ENCODE measurements at places on chromosomes 4 and X.

DNA sequence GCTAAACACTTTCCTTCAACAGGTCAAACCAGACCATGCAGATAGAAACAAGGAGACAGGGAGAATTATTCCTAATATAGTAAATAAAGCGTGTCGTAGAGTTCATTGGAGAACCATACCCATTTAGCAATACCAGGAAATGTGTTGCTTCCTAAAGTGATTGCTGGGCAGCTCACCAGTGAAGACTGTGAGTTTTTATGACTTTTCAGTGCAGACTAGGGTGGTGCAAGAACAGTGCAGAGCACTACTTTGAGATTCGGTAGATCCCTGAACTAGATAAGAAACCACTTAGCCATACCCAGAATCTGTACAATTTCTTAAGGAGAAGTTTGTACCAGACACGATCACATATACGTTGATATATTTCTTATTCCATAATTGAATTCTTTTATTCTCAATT, 87.4 kb downstream of the EMCN start:
- DNase-seq: no peak

- no peak for DNase-seq
Observed at GRCh38 chrX:148647651-148648050, 147.2 kb downstream of the AFF2 start.

DNA sequence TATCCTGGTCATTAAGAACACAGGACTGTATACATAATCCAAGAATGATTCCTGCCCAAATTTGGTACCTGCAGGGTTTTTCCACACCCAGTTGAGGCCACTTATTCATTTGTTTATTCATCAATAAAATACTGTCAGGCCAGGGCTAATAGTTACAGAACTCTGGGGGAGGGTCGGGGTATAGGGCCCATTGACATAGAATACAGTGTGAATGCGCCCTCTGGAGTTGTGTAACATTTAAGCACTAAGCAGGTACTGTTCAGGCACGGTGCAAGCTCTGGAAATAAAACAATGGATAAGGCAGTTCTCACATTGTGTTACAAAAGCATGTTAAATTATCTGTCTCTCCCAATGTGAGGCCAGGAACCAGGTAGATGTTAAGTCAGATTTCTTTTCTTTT, 30.8 kb upstream of the LRBA start:
- no peak for DNase-seq

- no peak for DNase-seq
Observed at GRCh38 chr4:3019145-3019846, 55.0 kb downstream of the HTT-AS start.

DNA sequence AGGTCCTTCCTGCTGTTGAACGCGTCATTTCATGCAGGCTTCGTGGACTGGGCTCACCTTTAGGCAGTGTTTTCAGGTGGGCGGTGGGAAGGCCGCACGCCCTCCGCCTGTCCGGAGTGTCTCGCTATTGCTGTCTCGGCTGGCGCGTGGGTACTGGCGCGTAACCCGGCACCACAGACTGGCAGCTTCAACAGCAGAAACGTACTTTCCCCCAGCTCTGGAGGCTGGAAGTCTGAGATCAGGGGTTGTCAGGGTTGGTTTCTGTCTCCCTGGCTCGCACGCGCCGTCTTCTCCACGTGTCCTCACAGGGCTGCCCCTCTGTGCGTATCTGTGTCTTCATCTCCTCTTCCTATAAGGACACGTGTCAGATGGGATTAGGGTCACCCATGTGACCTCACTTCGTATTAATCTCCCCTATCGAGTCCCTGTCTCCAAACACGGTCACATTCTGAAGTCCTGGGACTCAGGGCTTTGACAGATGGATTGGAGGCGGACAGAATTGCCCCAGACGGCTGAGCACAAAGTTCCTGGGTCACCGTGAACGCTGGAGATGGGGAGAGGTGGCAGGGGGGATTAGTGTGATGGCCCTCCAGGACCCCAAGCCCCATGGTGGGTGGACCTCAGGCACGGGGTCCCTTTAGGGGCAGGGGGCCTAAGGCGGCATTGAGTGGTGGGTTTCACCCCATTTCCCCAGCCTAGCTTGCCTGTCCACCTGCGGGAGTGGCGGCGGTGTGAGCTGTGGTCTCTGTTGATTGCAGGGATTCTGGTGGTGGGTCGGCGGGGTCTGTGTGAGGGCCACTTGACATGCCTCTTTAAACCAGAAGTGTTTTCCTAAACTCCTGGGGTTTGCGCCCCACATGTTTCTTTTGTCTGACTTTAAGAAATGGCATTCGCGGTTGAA, 83.4 kb upstream of the LRPAP1 start:
- no peak for DNase-seq

DNA sequence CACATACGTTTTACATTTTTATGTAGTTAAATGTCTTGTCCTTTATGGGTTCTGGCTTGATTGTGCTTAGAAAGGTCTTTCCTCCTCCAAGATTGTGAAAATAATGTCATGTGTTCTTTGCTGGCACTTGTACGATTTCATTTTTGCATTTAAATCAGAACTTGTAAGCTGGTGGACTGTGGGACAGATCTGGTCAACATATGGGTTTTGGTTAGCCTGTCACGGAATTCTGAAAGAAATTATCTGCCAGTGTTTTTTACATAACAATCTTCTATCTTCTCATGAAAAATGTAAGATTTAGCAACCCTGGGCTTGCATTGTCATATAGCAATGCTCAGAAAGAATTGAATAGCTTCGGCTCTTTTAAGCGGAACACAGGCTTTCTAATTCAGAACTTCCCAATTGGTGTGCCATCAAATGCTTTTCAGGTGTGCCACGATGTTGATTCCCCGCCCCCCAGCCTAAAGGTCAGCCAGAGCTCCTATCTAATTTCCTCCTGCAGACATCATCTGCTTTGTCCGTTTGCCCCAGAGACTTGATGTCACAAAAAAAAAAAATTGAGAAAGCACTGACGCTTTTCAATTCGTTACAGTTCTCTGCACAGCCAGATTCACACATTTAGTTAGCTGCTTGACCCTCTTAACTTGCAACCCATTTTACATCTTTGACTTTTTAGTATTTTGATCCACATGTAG, 16.2 kb downstream of the AFF1 start:
- DNase-seq: no peak

DNA sequence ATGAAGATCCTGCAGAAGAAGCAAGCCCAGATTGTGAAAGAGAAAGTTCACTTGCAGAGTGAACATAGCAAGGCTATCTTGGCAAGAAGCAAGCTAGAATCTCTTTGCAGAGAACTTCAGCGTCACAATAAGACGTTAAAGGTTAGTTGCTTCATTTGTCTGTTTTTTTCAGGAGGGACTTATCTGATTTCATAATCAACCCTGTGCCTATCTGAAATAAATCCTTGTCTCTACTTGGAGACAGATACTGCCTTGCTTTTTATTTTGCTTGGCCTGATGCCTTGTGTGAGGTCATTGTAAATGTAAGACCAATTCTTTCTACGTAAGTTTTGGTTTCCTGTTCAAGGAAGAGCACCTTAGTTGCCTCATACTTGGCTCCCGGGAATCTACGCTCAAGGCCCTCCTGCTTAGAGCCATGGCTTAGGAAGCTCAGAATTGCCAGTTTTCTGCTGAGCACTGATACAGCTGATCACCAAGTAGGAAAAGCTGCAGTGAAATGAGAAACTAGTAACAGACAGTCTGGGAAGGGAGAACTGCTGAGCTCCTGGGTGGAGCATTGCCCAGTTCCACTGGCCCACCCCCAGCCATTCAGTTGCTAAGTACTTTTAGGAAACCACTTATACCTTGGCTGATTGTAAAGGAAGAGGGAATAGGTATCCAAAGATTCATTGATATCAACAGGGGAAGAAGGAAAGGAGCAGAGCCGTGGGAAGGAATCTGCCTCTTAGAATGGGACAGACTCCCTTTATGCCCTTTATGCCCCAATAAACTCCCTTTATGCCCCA, 41.8 kb downstream of the RBBP7 start:
- no peak for DNase-seq

DNA sequence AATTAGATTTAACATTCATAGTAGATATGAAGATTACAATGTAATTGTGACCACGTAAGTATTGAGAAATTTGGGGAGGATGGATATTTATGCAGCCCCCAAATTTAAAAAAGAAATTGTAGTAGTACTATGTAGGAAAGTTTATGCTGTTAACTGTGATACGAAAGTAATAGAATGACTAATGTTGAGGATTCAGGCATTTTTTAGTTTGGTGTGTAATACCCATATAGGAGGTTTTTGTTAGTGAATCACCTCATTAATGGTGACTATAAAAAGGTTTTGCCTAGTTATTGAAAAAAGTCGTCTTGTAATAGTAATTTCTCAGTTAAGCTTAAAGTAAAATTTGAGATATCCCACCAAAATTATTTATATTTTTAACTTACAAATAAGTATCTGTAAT, 67.2 kb downstream of the SMARCAD1 start:
- DNase-seq: no peak

DNA sequence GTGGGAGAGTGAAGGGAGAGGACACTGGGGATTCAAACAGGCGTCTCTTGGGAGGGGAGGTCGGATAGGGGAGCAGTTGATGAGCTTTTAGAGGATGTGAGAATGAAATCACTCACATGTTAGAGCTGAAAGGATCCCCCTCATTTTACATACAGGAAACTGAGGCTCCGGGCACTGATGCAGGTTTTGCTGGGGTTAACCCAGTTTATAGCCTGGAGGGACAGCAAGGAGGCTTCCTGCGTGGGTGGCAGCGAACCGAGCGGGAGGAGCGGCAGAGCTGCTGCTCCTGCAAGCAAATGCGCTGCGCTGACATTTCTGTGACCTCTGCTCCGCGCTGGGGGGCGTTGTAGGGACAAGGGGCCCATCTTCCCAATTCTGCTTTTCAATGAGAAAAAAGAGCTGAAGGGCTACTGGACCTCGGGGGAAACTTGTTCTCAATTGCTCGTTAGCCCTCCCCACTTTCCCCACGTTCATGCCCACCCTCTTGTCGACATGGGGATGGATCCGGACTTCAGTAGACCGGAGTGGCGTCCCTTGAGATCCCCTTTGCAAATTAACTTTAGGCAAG, 1.2 kb upstream of the NEUROG2 start:
- DNase-seq: no peak

DNA sequence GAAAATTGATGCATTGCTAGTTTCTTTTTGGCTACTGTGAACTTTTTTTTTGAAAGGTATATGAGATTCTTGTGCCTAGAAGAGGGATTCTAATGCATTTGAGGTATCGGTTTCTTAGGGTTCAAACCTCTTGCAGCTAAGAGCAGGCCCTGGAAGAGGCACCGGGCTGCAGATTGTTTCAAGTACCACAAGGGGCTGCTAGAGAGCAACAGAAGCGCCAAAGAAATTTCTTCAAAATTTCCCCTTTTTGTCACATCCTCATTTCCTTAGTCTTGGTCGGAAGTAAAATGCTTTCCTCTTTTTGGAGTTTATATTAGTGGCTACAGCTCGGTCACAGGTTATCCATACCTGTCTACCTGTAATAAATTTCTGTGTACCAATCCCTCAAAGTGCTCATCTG, 89.8 kb downstream of the PDGFRA start:
- DNase-seq: no peak

GRCh38 chr4:176838601-176839433, 46.1 kb upstream of the VEGFC start:
- no peak for DNase-seq

- DNase-seq: no peak
Observed at GRCh38 chr4:81789741-81790399, 318.2 kb upstream of the RASGEF1B start.

DNA sequence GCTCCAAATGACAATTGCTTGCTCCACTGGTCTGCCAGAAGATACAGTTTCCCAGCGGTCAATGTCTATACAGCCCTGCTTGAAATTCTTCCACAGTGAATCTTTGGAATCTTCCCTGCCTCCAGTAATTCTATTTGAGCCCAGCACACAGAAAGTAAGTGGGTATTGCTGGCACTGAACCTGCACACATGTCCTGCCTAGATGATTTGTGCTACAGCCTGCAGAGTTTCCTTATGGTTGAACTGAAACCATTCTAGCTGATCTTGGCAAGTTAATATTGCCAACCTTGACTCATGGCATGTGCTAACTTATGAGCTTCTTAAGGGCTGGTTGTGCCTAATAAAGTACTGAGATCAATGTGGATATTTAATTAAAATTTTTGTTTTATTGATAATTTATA, 553.8 kb upstream of the GNPDA2 start:
- no peak for DNase-seq

DNA sequence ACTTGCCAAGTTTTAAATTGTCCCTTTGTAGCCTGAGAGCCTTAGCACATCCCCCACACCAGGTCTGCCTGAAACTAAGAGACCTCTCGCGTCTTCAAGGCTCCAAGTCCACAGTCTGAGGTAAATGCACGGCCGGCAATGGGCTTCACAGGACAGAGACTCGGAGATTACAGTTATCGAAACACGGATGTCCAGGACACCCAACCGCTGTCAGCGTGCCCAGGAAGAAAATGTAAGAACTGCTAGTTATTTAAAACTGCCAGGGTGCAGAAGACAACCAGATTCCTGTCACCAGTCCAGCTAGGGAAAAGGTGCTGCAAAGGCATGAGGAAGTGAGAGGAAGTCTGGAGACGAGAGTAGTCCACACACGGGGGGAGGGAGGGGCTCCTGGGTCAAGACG, 28.9 kb downstream of the ZNF827 start:
- no peak for DNase-seq

GRCh38 chr4:7328913-7329638, 105.7 kb downstream of the PSAPL1 start:
- no peak for DNase-seq

DNA sequence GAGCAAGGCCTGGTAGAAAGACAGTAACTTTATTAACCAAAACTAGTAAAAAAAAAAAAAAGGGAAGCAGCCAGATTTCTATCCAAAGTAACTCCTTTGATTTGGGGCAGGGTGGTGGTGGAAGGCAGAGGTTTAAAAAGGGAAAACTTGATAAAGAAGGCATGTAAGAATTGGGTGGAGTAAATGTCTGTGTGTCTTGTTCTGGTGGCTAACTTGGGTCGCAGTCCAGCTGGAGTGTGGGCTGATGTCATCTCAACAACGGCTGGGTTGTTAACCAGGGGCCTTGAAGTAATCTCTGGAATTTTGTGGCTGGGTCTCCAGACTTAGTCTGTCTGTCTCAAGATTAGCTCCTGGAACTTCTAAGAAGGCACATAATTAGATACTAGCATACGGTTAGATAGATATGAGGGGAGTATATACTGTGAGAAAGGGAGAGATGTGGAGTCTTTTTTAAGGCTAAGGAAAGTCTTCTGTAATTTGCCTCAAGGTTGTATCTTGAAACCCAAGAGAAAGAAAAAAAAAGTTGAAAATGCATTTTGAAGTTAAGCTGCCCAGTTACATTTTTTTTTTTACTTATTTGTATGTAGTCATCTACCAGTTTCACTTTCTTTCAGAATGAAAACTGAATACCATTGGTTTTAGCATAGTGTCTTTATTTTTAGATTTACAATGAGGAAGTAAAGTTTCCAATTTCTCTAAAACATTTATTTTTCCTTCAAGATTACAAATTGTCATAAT, 48.3 kb downstream of the MTHFD2L start:
- DNase-seq: no peak

- DNase-seq: no peak
Observed at GRCh38 chr4:153655002-153655541, 29.0 kb upstream of the TLR2 start.

GRCh38 chrX:13786048-13786447, 30.8 kb downstream of the GPM6B start:
- no peak for DNase-seq

DNA sequence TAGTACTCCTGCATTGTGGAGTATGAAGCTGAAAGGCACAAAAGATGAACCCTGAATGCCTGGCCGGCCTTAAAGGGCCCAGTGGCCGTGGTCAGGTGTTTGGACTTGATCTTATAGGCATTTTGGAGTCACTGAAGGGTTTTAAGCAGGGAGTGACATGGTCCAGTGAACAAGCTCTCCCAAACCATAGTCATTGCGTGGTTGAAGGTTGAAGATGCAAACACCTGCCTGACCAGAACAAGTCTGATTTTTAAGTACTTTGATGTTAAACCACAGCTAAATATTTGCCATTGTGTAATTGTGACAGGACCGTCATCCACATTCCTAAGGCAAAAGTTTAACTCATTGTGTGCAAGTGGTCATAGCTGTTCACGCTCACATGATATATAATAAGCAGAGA, 3.3 kb downstream of the STK32B start:
- DNase-seq: no peak
